Kidney (tissue), 22 donors: ENCODE measurements at places on chromosomes 16 and 17.

DNA sequence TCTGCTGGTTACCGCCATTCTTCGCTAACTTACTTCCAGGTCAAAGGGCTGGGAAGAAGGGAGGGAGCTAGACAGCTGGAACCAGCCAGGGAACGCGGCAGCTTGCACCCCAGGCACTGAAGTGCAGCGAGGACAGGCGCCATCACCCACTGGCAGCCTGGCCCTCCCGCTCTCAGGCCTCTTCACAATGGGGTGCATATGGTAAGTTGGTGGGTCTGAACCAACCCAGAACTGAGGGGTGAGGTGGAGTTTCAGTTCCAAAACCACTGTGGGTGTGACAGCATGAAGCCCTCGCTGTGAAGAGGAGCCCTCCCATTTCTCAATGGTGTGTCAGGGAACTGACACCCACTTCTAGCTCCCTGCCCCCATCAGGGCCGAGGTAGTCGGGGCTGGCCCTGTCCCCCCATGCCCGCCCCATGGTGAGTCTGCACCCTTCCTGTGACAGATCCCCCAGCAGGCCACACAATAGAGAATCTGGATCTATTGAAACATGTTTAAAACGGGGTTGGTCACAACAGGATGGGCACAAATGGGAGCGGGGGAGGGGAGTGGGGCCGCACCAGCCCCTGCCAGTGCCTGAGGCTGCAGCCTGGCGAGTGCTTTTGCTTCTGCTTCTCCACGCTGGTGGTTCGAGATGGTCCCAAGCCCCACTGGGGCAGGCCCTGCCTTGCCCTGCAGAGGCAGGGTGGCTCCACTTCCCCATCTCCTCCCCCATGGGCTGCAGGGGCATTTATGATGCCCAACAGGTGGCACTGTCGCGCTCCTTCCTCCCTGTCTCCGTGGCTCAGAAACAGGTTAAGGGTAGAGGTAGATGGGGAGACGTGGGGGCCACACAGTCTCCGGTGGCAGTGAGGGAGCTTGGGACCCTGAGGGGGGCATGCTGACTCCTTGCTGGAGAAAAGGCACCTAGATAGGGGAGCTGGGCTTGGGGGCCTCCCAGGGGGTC lies 2.3 kb downstream of the LIMD2 start:
- no peak for DNase-seq

- no peak for DNase-seq
These were observed 41.6 kb downstream of the RNF157 start for GRCh38 chr17:76198702-76199101.

DNA sequence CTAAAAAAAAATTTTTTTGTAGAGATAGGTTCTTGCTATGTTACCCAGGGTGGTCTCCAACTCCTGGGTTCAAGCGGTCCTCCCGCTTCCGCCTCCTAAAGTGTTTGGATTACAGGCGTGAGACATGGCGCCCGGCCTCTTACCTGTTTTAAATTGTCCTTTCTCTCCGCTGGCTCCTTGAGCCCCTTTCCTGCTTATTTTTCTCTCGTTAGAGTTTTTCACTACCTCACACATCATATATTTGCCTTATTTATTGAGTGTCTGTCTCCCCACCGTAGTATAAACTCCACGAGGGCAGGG lies 760 bp upstream of the SEC14L5 start:
- no peak for DNase-seq

GRCh38 chr17:48892940-48893645 lies 506 bp downstream of the ATP5MC1 start:
- DNase-seq, result no peak

- no peak for DNase-seq
These were observed 265.6 kb upstream of the GOT2 start for GRCh38 chr16:58999762-59000161.

DNA sequence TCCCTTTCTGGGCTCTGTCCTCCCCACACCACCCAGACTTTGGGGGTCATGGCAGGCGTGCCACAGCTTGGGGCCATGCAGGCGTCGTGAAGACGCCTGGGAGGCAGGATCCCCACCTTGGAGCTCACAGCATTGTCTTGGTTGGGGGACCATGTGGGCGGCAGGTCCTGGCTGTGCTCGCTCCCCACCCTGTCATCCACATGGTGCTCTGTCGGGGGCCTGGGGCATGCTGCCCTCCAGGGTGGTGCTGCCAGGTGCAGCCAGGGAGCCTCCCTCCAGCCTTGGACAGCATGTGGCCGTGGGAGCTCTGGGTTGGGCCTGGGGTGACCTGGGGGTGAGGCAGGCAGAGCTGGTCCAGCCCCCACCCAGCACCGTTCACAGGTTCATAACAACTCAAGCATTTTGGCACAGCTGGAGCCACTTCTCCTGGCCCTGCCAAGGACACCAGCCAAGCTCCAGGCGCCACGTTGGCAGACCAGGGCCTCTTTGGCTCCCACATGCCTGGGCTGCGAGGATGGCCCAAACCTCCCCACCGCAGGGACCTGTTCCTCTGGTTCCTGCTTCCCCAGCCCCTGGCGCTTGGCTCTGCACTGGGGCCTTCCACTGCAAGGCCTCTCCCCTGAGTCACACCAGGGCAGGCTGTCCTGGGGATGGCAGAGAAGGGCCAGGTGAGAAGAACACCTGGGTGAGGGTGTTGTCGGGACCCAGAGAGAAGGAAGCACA lies 15.1 kb upstream of the ATP6V0C start:
- DNase-seq, result no peak

- no peak for DNase-seq
These were observed 1.6 kb upstream of the DOC2B start for GRCh38 chr17:183021-183420.
